ENCODE measurements at places on chromosomes 12 and 14.
A peak's percentile ranks its signal among the peaks of the same experiment; 100 is the strongest.

GRCh38 chr12:12620730-12621315, 9.1 kb downstream of the CREBL2 start:
- no peak for DNase-seq

- DNase-seq, result no peak
Observed at GRCh38 chr14:35083530-35084150, 37.6 kb downstream of the FAM177A1 start.

- no peak for DNase-seq
Observed at GRCh38 chr12:119683816-119684215, 15.9 kb downstream of the PRKAB1 start.

- DNase-seq, result no peak
Observed at GRCh38 chr12:113643177-113643974, 171.7 kb upstream of the LHX5 start.

DNA sequence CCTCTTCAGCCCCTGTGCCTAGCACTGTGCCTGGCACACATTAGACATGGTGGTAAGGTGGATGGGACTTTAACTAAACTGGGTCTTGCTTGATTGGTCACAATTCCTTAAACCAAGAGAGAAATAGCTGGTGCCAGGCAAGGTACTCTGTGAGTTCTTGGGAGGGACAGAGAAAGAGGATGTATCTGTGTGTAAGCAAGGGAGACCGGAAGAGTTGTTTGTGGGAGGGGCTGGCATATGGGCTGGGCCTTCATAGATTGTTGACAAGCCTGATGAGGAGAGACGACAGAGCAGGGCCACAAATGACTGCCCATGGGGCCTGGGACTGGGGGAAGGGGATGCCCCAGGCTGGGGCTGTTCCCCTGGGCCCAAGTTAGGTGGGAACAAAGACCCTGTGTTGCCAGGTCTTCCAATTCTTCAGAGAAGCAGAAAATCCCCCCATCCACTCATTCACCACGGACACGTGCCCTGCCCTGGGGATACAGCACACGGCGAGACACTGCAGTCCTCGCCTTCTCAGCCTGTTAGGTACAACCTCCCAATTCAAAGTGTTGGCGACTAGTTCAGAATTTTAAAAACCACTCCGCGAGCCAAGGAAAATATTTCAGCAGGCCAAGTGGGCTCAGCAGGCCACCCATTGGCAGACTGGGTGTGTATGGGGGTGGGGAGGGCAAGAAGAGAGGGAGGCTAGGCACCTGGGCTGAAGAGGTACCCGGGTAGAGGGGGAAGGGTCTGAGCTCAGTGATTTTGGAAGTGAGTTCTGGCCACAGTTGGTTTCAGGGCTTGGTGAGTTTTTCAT, 11.4 kb upstream of the CYP46A1 start:
- no peak for DNase-seq

- no peak for DNase-seq
Observed at GRCh38 chr14:53464376-53464775, 311.3 kb upstream of the DDHD1 start.

DNA sequence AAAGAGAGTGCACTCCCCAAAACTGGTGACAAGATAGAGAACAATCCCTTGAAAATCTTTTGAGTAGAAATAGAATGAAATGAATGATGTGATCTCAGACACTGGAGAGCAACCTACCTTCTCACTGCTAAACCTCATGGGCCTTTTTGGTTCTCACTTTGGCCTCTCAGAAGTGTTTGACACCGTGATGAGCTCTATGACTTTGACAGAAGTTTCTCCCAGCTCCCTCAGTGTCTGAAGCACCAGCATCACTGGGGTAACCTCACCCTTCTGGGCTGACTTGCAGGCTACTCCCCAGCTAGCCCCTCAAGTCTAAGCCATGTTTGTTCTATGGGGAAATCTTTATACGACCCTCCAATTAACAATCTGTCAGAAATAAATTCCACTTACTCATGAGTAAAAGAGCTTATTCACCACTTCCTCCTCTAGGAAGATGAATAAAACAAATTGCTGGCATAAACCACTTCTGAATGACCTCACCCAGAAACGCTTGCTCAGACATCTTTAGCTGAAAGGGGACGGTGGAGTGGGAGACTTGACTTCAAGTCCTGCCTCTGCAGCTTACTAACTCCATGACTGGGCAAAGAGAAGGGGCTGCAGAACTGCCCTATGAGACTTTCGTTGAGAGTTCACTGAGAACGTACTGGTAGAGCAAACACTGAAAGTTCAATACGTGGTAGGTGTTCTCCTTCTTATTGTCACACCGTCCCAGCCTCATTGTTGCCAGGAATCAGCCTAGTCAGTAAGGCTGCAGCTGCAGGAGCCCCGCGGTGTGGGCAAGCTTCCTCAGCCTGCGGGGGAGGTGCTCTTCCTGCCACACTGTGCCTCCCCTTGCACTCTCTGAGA, 46.5 kb downstream of the ST8SIA1 start:
- DNase-seq, result peak; percentile 76

DNA sequence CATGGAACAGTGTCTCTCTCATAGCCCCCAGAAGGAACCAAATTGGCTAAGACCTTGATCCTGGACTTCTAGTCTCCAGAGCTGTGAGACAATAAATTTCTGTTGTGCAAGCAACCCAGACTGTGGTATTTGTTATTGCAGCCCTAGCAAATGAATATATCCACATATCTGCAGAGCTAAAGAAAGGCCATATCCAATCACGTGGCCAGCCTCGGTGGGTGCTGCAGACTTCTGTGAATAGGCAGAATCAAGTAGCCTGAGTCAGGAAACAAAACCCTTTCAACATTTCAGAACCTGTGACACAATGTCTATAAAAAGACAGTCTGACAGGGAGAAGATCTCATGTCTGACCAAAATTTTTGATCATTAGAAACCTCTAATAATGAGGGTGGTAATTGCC, 71.0 kb upstream of the CPM start:
- no peak for DNase-seq

GRCh38 chr14:22500525-22500924, 88.5 kb downstream of the DAD1 start:
- no peak for DNase-seq

DNA sequence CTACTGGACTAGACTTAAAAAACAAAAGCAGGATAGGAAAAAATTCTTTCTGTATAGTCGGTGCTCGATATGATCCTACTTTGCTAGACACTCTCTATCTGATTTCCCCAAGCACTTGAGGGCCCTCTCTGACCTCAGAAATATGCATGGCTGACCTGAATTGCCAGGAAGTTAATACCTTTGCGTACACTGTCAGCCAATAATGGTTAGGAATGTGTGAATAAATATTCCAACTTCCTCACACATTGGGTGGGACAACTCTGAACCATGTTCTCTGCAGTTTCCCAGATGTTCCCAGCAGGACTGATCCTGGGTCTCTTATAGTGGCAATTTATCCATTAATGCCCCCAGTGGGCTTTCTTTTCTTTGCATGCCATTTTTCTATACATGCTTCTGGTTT, 20.5 kb upstream of the RPL10L start:
- no peak for DNase-seq

GRCh38 chr14:78446807-78447206, 276.6 kb downstream of the NRXN3 start:
- peak; percentile 2 for DNase-seq

DNA sequence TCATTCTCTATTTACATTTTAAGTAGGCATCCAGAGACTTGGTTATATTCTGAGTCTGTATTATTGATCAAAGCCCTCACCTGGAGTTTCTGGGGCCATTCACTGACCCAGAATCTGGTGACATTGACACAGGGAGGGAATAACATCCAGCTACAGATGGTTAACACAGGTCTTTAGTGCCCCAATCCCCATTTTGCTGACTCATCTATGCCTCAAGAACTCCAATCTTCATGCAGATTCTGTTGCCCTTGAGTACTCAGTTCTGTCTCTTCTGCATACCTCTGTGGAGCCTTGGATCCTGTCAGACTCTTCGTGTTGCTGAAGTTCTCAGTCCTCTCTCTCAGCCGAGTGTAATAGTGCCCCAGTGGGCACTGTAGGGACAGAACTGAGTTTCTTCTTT, 208.9 kb downstream of the RGS6 start:
- DNase-seq, result no peak

- no peak for DNase-seq
Observed at GRCh38 chr12:103556890-103557627, 30.0 kb upstream of the STAB2 start.

GRCh38 chr14:88137327-88137726, 132.4 kb downstream of the GPR65 start:
- no peak for DNase-seq

- no peak for DNase-seq
Observed at GRCh38 chr12:66058554-66058953, 72.0 kb downstream of the LLPH start.

GRCh38 chr12:27133022-27133590, 50.7 kb upstream of the C12orf71 start:
- DNase-seq, result no peak

DNA sequence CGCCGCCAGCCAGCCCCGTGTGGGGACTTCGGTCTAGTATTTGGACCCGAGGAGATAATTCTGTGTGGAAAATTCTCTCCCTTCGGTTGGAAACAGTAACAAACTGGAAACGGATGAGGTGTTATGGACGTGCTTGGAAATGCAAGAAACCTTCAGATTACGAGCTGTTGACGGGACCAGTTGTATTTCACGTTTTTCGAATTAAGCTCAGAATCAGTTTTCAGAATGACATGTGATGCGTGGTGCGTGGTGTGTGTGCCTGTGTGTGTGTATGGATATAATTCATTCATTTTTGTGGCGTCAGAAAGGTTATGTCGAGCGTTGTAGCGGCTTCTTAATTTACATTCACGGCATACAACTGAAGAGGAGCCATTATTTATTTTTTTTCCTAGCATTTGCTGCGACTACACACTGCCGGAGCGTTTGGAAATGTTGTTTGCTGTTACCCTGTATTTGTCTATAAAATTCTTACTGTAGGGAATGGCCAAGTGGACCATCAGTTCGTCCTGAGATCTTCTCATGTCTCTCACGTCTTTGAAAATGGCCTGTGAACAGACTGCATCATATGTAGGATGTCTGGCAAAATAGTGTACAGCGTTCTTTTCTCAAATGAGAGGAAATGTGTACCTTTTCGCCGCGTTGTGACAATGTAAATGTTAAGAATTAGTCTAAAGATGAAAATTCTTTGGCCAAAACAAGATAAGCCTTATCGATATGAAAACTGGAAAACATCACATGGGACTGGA, 1.3 kb downstream of the TRAF3 start:
- peak; percentile 45 for DNase-seq
